ENCODE measurements at places on chromosomes 2 and 18.

DNA sequence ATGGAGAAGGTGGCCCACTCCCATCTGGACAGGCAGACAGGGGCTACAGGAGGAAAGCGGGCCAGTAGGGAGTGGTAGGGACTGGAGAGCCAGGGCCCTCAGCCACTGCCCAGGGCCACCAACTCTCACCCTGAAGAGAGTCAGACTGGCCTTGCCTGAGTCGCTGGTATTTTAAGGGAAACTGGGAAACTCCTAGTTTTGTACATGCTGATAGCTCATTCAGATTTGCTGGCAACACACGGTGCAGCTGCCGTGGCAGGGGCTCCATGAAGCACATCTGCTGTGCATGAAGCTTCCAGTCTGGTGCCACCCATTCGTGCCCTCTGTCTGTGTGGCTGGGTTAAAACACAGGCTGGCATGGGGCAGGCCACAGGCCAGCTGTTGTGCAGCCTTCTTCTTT is 137.3 kb upstream of the GLI2 start:
- no peak for DNase-seq

GRCh38 chr2:74100254-74101216 is 47.2 kb downstream of the BOLA3 start:
- DNase-seq: no peak

GRCh38 chr2:192060161-192060560 is 134.6 kb downstream of the TMEFF2 start:
- no peak for DNase-seq

DNA sequence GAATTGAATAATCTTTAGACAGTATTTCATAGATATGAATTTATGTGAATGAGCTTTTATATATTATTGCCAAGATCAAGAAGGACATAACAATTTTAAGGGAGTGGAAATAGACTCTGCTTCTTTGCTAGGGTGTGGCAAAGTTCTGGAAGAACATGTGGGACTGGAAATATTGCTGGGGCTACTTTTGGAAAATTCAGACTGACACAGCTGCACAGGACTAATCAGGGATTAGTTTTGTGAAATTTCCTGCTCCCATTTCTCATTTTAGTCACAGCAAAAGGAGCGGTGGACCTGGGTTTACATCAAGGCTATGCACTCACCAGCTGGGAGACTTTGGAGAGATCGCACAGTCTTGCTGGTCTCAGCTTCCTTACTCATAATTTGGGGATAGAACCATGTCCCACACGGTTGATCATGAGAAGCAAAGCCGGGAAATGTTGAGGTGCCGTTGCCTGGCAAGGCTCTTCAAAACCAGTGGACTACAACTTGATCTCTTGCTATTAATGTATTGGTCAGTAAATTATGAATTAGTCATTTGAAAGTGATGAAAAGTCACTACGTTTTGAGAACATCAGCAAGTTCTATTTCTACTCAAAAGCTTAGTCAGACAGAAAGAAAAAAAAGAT is 42.4 kb downstream of the IL1RL2 start:
- no peak for DNase-seq

DNA sequence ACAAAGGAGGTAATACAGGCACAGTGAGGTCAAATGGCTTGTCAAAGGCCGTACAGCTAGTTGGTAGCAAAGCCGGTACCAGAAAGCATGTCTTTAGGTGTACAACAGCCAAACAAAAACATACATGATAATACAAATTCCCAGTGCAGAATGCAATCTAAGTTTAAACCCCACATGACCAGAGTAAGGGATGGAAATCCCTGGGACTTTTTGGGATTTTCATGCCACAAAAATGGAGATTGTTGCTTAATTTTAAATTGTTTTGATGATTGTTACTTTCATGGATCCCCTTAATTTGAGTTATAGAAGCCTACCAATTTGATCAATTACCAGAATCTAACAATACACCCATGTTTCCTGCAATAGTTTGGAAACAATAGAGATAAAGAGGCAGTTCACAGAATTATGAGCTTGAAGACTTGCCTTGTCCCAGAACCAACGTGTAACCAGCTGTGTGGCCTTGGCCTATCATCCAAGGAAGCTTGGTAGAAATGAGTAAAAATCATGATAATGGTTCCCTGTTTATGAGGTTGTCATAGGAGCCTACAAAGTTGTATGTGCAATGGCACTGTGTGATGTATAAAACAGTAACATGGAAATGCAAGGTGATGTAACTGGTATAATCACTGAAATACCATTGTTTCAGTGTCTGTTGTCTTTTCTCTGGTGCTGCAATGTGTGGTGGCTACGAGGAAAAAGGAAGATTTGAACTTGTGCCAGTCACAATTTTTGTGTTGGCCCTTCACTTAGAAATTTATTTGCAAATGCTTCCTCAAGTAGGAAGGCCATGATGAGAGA is 85.3 kb downstream of the ZEB2 start:
- DNase-seq: no peak

All from stimulated activated CD4-positive, alpha-beta T cell treated with anti-CD3 and anti-CD28 coated beads, Interleukin-2, amount 100 ng/mL, for 48 hours (primary cell).